ENCODE measurements at places on chromosomes 2 and 18.

- DNase-seq, result no peak
These were observed 122.8 kb downstream of the SLC4A10 start for GRCh38 chr2:161746891-161747535.

DNA sequence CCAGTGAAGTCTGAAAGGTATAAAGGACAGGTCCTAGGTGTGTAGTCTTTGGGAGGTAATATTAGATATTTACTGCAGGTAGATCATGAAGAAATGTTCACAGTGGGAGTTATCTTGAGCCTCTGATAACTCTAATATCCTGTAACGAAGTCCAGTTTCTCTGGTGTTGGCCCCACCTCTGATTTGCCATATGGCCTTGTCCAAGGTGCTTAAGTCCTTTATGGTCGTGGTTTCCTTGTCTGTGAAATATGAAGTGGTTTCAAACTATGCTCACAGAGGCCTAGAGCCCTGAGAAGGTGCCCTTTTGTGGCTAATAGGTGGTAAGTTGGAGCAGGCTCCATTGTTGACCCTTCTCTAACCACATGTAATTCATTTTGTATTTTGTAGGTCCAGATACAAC, 190.7 kb downstream of the ICOS start:
- DNase-seq, result no peak

DNA sequence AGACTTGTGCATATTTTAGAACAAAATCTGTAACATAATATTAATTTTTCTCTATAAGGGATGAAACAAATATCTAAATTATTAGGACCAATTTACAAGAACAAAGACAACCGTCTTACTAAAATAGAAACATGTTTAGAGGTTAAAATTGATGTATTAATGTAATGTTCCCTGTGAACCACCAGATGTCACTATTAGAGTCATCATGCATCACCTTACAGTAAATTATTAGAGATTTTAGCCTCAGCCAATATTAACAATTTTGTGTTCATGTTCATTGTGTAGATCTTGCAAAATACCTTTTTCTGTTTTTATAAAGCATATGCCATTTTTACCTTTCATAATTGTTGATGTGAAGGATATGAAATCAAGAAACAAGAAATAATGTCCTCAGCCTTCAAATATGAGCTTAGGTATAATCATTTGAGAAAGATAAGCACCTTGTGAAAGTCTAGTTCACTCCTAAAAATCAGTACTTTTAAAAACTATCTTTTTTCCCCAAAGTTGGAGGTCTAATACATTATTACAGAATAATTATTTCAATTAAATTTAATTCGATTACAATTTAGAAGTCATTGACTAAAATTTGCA, 344.3 kb upstream of the KCNH7 start:
- DNase-seq, result no peak

DNA sequence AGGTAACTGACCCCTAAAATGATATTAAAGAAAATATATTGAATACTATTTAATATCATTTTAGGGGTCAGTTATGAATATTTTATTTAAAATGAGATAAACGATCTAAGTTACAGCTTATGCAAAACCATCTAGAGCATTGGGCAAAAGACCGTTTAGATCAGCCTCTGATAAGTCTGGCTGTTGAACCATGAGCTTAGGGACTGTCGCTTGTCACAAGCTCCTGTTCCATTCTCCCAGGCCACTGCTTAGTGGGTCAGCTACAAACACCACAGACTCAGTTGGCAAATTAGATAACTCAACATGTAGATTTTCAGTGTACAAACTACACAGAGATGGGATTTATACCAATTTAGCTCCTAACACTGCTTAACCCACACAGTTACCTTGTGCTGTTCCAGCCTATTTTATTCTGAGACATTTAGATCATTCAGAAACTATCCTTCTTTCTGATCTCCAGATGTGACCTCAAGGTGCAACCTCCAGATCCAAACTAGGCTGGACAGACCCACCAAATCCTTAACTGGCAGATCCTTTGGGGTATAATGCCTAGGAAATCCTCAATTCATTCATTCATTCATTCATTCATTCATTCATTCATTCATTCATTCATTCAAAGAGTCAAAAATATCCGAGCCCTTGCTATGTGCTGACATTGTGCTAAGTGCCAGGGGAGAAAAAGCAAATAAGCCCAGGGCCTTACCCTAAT, 82.8 kb downstream of the HRH4 start:
- no peak for DNase-seq

DNA sequence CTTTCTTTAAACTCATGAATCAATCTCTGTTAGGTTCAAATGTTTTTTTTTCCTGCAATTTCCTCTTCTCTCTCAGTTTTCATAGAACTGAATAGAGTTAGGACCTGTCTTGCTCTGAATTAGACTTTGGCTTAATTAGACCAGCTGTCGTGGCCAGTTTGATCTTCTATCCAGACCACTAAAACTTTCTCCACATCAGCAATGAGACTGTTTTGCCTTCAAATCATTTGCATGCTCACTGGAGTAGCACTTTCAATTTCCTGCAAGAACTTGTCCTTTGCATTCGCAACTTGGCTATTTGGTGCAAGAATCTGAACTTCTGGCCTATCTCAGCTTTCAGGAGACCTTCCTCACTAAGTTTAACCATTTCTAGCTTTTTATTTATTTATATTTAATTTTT, 2002.2 kb upstream of the PIK3C3 start:
- DNase-seq, result no peak

DNA sequence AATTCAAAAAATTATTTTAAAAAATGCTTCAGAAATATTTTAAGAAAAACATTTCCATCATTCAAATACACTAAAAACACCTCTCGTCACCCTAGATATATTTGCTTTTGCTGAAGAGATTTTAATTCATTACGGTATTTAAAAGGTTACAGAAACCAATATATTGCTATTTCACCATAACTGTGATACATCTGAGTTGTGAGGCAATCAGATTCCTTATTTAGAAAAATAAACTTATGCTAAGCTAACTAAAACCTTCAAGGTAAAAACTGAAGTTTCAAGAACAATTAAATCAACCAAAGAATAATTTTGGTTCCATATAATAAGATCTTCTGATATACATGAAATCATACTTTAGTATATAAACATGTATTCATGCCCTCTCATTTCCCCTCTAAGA, 32.8 kb downstream of the PELI1 start:
- no peak for DNase-seq

DNA sequence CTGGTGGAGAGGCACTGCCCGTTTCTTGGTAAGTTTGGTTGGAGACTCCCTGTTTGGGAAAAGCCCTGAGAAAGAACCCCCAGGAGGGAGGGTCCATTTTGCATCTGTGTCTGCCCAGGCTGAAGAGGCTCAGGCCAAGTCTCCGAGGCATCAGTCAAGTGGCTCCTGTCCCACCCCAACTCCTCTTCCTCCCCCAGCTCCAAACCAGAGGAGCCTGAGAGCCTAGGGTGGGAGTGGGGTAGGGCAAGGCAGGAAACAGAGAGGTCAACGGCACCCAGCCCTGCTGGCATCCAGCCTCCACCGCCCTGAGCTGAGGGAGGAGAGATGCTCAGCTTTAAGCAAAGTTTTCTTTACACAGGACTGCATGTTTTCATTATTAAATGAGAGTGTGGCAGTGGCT, 38.2 kb downstream of the CYP27C1 start:
- no peak for DNase-seq

DNA sequence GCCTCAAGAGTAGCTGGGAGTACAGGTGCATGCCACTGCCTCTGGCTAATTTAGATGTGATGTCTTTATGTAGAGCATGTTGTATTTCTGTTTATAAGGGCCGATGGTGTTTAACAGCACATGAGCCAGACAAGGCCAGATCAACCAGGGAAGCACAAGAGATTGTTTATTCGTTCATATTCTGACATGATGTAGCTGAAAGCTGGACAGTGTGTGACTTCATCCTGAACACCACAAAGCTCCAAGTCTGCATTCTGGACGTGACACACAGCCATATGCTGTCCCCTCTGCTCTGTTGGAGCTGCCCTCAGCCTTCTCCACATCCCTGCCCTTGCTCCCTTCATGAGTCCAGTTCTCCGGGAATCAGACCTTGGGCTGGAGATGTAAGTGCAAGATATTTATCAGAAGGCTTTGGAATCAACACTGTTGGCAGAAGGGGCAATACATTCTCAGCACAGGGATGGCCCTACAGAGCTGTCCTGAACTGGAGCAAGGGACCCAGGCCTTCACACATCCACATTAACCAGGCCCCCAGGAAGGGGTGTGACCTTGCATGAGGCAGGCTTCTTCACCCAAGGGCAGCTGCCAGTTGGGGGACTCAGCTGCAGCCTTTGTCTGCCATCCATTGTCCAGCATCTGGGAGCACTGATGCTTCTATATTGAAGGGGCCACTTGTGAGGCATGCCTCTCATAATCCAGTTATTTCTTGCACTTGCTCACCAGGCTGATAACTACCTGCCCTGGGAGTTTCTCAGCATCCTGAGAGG, 38.5 kb downstream of the EDAR start:
- DNase-seq, result no peak

- no peak for DNase-seq
These were observed 77.8 kb upstream of the TFCP2L1 start for GRCh38 chr2:121362774-121363173.

DNA sequence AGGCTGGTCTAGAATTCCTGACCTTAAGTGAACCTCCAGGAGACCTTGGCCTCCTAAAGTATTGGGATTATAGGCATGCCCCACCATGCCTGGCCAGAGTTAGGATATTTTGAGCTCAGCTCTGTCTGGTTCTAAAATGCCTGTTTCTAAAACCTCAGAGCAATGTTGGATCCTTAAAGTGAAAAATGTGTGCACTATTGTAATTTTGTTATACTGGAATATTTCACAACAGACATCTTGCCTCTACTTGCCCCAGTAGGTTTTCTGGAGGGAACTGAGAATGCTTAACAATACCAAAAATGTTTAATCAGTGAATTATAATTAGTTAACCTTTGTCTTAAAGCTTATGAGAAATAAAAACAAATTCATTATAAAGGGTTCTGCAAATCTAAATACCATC, 144.6 kb upstream of the CCDC195 start:
- no peak for DNase-seq

GRCh38 chr2:25401307-25402026, 59.7 kb upstream of the DNMT3A start:
- DNase-seq, result no peak

DNA sequence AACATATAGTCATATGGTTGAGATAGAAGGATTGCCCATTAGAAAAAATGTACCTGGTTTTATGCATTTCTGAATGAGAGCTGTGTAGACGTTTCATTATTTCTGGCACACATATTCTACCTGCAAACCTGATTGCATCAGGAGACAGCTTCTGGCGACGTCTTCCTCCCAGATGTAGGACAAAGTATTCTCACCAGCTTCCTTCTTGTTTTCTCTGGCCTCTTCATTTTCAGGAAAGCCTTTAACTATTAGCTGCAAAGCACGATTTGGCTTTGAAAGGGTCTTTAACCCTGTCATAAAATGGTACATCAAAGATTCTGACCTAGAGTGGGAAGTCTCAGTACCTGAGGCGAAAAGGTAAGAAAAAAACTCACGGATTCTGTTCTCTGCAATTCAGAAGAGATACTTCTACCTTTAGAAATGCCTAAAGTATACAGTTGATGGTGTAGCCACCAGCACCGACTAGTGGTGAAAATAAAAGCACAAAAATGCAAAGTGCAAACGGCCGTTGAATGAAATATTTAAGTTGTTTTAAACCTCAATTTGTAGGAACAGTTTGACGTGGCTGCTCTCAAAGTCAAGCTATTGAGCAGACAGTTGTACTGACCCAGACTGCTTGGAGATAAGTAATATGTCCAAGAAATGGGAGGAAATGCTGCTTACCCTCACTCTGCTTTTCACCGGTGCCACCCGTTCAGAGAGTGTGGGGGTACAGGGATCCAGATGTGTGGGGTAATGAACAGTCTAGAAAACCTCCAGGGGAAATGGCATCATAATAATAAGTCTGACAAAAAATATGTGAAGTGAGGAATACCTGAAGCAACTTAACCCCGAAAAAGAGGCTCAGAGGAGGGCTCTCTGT, 20.2 kb downstream of the IL18RAP start:
- peak; percentile 0 for DNase-seq

GRCh38 chr18:65753520-65753919, 2.7 kb downstream of the CDH7 start:
- DNase-seq, result no peak

GRCh38 chr18:23227726-23228070, 92.4 kb downstream of the CABLES1 start:
- DNase-seq, result no peak

DNA sequence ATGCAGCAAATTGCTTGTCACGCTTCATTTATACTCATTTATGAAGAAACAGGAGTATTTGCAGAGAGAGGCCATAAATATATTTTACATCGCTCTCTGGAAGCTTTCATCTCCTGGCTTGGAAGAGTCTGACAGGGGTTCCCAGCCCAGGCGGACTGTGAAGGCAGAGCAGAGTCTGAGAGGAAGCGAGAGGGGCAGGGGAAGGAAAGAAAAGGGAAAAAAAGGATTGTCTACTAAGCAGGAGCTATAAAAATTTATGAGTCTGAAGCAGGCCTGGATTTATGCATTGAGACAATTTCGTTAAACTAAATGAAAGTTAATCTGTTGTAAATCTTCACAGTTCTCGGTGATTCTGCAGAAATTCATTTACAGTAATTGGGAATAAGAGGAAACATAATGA, 143.9 kb upstream of the GYPC start:
- DNase-seq, result no peak

- DNase-seq, result no peak
These were observed 1533.0 kb downstream of the LRP1B start for GRCh38 chr2:140597836-140598235.

GRCh38 chr18:62832282-62832681, 116.9 kb downstream of the PHLPP1 start:
- DNase-seq, result no peak

- no peak for DNase-seq
These were observed 79.8 kb downstream of the PTGR3 start for GRCh38 chr18:75128911-75129716.

DNA sequence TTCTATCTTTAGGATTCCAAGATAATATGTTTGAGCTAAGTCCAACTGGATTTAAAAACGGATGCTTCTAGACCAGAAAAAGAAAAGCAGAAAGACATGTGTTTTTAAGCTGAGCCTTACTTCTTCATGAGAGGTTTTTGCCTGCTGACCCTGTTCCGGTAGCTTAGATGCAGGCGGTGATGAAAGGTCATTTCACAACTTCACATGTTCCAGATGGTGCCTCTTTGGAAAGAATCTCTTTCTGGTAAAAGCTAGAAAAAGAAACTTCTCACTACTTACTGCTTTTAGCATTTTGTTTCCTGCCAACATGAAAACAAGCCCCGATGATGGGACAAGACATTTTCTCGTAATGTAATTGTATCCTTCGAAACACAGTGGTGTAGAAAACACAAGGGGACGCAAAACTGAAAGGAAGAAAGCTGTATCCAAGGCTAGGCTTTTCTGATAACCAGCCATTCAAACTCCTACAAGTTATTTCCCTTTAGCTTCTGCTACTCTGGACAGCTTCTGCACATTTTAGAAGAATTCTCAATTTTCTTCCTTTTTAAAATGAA, 407.3 kb upstream of the LYPD1 start:
- no peak for DNase-seq

GRCh38 chr2:131016826-131017741, 76.2 kb downstream of the FAM168B start:
- no peak for DNase-seq
